ENCODE measurements at places on chromosomes 4 and X.

- no peak for DNase-seq
These were observed 25.4 kb downstream of the TMSB4X start for GRCh38 chrX:13000301-13000811.

GRCh38 chrX:154477891-154478477 lies 1.1 kb downstream of the LAGE3 start:
- DNase-seq: no peak

GRCh38 chr4:33071535-33071934 lies 2351.4 kb downstream of the PCDH7 start:
- no peak for DNase-seq

DNA sequence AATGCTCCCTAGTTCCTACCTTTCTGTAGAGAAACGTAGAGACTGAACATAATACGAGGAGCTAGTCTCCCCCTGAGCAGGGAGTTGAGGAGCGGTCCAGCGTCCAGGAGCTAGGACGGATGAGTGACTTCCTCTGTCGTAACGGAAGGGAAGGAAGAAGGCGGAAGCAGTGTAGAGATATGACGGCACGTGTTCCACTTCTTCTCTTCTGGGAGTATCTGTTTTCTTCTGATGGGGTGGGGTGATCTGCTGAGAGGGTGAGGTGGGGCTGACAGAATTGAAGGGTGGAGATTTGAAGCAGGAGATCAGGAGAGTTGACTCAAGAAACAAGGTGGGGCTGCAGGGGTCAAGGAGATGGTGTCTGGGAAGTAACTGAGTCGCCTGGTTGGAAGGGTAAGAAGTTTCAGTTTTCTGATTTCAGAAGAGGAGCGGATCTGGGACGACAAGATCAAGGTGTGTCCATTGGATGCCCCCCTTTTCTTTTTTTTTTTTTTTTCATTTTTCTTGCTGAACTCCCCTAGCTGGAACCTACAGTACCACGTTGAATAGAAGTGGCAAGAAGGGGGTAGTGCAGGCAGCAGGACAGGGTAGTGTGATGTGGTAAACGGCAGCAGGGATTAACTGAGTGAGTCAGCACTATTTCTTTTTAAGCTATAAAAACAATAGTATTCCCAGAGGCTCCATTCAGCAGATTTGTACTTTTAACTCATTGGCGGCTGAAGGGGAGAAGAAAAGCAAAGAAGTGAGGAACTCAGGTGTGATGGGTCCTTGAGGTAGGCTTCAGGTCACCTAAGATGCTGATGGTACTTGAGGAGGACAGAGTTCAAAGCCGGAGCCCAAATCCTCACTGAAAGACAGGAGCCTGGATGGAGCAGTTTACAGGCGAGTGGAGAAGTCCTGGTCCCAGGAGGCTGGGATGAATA lies 50.8 kb upstream of the SETD7 start:
- DNase-seq: no peak

GRCh38 chrX:54640103-54640690 lies 110.2 kb downstream of the GNL3L start:
- no peak for DNase-seq

- no peak for DNase-seq
These were observed 347.7 kb downstream of the GABRG1 start for GRCh38 chr4:45776146-45776545.
